Femur (tissue), 1 donor: ENCODE measurements at places on chromosomes 2 and 18.
A peak's percentile ranks its signal among the peaks of the same experiment; 100 is the strongest.

DNA sequence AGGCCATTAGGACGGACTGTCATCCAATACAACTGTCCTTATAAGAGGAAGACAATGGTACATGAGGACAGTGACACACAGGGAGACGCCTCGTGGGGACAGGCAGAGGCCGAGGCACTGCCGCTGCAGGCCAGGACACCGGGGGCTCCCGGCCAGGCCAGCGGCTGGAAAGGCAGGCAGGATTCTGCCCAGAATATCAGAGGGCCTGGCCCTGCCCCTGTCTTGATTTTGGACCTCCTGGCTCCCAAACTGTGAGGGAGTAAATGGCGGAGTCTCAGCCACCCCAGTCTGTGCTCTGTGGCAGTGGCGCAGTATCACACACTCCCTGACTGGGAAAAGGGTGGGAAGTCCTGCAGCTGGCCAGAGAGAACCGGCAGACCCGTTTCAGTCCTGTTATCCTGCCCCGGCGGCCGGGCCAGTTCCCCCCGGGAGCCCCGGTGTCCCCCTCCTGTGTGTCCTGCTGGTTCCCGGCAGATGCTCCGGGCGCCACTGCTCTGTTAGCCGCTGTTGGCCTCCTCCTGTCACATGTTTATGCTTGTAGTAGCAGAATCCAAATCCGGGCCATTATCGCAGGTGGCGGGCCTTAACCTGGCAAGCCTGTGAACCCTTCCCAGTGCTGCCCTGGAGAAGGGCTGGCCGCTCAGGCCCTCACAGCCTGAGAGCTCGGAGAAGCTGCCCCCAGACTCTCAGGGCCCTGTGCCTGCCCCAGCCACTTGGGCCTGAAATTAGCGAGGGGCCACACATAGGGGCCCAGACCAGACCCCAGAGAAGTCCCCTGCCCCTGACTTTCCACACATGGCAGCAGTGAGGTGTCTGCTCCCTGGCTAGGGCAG lies 31.4 kb upstream of the TAF1B start:
- no peak for DNase-seq

- no peak for DNase-seq
Observed at GRCh38 chr2:240591784-240592183, 5.2 kb downstream of the CAPN10 start.

DNA sequence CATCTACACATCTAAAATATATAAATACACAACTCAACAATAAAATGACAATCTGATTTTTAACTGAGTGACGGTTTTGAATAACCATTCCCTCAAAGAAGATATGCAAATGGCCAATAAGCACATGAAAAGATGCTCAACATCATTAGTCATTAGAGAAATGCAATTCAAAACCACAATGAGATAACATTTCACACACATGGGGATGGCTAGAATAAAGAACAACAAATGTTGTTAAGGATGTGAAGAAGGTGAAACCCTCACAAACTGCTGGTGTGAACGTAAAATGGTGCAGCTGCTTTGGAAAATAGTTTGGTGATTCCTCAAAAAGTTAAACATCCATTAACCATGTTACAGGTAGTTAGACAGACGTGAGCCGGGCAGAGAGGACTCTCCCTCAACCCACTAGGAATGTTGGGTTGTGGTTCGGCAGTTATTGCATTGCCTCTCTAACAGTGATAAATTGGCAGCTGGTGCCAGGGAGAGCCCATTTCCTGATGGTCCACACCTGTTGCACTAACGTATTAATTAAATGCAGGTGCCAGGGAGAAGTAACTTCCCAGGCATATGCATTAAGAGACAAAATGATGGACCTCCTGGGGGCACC lies 22.3 kb upstream of the DUSP2 start:
- DNase-seq: no peak

DNA sequence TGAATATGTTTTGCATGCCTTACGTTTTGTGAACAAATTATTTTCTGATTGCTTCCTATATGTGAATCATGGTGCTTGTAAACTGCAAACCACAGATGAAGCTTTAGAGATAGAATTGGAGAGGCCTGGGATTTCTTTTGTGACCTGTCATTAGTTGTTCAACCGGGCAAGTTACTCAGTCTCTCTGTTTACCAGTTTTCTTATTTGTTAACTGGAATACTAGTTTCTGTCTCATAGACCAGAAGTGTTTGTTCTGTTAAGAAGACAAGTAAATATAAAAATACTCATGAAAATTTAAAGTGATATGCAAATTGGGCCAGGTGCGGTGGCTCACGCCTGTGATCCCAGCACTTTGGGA lies 27.3 kb downstream of the DGKD start:
- DNase-seq: no peak

DNA sequence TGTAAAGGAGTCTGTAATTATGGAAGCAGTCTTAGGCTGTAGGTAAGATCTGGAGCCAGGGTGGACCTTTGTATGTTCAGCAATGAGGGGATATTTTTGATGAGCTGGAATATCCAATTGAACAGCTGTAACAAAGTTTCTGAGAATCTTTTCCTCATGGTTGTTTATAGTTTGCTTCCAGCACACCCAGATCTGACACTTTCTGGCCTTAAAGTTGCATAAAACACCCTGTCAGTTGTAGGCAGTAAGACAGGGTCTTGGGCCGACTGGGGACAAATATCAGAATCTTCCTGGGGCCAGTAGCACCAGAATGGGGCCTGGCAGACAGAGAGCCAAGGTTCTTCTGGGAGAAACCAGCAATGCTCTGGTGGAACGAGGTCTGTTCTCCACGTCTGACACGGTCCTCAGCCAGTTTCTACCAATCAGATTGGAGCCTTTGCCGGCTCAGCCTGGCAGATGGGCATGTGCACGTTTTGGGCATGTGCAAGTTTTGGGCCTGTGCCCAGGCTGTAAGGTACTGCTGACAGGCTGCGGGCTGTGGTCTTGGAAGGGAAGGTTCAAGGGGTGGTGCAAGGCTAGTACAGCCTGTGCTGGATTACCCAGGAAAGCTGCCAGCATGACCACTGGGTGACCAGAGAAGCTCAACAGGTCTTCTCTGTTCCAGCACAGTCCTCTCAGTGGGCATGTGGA lies 89.8 kb downstream of the PRKCE start:
- DNase-seq: peak; percentile 40

DNA sequence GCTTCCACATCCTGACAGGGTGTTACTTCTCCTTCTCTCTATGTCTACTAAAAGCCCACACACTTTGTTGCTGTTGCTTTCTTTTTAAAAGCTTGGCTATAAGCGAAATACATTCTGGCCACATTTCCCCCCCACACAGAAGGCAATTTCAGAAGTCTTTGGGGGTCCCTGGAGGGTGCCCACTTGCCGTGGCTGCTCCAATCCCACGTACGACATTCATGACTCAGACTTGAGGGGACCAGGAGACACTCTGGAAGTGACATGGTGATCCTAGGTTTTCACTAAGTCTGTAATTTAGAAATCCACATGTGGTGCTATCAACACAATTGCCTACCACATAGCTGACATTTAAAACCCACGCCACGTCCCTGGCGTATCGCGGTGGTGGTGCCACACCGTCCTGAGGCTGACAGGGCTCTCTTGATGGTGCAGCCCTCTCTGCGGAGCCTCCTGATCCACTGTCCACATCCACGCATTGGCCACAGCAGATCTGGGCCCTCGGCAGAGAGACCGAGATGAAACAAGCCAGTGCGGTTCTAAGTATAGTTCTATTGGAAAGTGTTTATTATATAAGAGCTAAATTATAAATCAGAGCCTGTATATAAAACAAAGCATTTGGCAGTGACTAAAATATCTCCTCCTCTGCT lies 42.4 kb downstream of the CYP27C1 start:
- DNase-seq: peak; percentile 55
